ENCODE measurements at places on chromosomes 3 and 15.

GRCh38 chr3:77348244-77348855, 308.5 kb downstream of the ROBO2 start:
- DNase-seq: no peak

GRCh38 chr3:9695746-9696145, 7.9 kb upstream of the CPNE9 start:
- no peak for DNase-seq

DNA sequence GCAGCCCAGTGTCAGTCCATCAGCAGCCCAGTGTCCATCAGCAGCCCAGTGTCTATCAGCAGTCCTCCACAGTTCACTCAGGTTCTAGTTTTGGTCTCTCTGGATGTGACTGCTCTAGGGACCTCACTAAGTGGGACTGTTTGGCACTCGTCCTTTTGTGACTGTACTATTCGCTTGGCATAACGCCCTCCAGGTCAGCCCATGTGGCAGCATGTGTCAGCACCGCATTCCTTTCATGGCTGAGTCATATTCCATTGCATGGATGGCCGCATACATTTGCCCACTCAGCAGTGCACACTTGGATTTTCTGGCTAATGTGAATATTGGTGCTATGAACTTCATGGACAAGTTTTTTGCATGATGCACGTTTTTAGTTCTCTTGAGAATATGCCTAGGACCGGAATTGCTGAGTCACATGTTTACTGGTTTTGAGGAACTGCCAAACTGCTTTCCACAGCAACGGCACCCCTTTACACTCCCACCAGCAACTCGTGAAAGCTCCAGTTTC, 16.4 kb downstream of the CHST13 start:
- no peak for DNase-seq

GRCh38 chr3:53084310-53085001, 38.6 kb upstream of the SFMBT1 start:
- DNase-seq: no peak

DNA sequence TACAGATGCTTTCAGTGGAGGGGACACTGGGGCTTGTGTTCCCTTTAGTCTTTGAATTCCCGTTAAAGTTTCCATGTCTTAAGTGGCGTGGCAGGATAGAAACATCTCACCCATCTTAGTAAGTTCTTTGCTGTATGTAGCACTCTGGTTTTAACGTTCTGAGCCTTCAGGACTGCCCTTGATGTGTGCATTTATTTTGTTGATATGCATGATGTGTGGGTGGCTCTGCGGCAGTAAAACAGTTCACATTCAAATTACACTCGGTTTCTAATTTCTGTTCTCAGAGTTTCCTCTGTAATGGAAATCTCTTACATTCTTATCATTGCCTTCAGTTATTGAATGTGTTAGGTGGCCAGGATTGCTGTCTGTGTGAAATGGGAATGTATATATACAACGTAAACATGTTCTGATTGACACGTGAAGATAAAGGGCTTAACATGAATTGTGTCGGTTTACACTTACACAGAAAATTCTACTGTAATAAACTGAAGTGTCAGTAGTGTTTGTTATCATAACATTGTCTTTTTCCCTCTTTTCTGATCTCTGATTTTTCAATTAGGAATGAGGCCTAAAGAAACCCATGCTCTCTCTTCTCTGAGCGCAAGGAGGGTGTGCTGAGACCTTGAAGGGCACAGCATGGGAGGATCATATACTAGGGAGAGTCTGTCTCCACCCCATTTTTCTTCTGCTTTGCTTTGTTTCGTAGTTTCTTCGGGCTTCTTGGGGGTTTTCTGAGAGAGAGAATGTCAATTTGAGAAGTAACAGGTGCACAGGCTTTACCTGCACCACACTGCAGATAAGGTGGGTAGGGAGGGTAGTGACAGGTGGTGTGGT, 51.5 kb downstream of the IGF1R start:
- no peak for DNase-seq

DNA sequence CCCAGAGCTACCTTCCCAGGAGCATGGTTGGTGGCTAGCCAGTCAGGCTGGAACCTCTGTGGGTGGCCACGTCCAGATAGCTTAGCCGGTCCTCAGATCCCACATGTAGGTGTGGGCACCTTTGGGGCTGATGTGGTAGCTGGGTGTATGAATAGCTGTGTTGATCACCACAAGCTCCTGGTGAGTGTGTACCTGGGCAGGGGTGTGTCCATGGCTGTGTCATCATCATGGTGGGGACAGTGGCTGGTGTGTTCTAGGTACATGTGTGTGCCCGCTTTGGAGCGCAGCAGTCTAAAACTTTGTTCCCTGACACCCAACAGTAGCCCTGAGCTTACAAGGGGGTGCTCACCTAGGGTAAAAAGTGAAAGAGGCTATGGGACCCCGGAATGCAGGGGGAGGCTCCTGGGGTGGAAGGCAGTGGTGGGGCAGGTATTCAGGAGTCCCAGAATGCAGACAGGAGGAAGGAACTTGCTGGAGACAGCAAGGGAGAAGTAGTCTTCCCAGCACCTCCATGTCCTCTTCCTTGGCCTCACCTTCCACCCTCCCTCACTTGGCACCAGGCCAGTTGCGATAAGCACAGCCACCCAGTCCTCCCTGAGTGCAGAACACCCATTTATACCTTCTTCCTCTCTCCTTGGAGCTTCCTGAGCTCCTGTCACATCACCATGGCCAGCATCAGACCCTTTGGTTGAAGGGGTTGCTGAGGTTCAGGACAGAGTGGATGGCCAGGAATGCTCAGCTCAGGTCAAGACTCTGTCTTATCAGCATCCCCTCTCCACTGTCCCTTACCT, 1.2 kb downstream of the CISH start:
- DNase-seq: no peak

DNA sequence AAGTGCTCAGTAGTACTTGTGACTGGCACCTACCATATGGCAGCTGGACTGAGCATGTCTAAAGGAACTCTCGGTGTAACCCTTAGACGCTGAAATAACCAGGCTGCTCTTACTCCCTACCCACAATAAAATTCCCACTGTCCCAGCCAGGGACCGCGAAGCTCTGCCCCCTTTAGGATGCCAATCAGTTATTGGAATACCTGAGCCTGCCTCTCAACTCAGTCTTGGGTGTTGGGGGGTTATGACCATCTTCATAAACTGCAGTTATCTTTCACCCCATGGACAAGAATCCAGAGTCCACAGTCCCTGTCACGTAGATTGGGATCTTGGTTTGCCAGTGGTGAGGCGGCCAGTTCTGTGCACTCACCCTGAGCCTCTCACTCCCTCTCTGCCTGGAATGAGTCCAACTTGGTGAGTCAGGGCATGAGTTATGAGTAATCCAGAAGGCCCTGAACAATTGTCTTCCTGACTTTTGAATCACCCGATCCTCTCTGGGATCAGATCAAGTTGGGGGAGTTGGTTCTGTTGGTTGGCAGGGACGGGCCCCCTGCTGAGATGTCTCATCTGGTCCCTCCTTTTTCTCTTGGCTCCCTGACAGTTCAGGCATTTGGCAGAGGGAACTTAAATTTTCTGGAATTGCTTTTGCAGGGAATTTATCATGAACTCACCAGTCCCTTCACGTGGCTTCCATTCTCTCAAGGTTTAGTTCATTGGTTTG, 120.1 kb upstream of the UBE2E1 start:
- no peak for DNase-seq

GRCh38 chr3:27253831-27254230, 115.4 kb downstream of the NEK10 start:
- DNase-seq: no peak

- no peak for DNase-seq
These were observed 148.6 kb downstream of the IMPG2 start for GRCh38 chr3:101171681-101172191.

DNA sequence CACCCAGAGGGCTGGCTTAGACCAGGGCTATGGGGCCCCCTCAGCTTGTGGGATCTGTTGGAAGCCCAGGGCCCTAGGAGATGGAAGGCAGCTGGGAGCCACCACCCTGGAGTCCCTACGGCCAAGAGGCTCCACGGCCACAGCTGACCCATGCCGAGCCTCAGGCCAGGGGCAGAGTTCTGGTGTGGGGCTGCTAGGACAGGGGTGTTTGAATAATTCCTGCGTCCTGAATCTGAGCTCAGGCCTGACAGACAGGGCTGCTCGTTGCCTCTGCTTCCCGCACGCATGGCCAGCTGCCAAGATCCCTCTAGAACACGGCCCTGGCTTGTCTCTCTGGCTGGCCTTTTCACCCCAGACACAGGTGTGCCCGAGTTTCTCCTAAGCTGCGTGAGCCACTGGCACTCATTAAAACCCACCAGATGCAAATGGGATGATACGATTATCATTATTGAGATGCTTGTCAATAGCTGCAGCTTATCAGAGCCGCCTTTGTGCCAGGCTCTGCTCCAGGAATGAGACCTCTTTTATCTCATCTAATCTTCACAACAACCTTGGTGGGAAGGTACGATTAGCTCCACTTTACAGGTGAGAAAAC, 70.2 kb downstream of the EFCAB12 start:
- no peak for DNase-seq

GRCh38 chr3:10744098-10744465, 71.9 kb upstream of the SLC6A11 start:
- no peak for DNase-seq

DNA sequence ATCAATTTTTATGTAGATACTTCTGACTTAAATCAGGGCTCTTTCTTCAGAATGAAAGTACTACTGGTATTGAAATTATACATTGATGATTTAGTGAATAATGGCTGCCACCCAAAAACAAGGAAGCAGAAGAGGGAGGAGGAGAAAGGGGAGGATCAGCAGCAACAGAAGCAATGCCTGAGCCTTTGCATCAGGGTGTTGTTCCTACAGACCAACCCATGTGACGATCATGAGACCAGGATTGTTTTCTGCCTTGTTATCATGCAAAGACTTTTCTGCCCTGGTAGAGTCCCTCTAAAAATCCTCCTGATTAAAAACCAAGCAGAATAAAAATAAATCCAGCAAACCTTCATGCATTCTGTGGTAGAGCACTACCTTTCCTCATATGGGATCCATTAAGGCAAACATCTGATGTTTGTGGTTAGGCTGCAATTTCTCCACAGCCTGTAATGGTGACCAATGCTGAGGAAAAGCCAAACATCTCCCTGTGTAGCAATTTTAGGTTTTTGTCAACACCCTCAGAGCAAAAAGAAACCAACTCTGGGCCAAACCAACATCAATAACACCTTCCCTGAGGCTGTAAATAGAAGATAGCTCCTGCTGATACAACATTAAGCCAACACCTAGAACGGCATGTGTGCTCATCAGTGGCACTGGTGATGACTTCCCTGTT, 191.7 kb downstream of the ATP8B4 start:
- no peak for DNase-seq

DNA sequence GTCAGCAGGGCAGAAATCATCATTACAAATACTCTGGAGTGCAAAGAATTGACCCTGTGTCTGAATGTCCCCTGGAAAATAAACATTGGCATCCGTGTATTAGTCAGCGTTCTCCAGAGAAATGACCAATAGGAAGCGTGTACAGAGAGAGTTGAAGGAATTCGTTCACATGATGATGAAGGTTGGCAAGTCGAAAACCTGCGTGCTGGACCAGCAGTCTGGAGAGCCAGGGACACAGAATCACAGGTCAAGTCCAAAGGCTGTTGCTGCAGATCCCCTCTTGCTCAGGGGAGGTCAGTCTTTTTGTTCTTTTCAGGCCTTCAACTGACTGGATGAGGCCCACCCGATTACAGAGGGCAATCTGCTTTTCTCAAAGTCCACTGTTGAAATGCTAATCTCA, 16.6 kb downstream of the GP9 start:
- no peak for DNase-seq

DNA sequence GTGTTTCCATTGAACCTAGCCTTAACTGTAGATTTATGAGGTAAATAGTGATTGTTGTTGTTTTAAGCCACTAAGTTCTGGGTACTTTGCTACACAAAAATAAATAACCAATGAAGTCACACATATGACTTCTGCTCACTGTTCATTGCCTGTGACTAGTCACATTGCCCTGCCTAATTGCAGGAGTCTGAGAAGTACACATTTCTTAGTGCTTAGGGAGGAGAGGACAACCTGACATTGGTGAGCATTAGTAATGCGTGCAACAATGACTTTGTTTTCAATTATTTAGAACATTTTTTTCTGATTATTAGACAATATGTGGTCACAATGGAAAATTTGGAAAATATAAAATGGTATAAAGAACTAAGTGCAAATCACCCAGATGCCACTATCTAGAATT, 133.2 kb upstream of the DAZL start:
- no peak for DNase-seq

GRCh38 chr15:74826921-74827320, 494 bp downstream of the CPLX3 start:
- no peak for DNase-seq

DNA sequence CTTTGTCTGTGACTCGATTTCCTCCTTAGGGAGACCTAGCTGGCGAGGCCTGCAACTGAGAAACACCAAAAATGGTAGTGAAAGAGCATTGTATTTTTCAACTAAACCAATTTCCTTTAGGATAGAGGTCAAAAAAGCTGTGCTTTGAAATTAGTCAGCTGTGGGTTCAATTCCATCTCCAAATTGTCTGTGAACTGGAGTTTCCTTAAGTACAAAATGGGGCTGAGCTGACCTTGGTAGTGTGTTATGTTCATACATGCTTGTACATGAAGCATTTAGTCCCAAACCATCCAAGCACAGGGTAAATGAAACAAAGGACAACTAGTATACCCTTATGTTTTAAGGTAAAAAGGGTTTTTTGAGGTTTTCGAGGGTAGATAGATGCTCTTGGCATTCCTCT, 99.3 kb downstream of the RARB start:
- no peak for DNase-seq

DNA sequence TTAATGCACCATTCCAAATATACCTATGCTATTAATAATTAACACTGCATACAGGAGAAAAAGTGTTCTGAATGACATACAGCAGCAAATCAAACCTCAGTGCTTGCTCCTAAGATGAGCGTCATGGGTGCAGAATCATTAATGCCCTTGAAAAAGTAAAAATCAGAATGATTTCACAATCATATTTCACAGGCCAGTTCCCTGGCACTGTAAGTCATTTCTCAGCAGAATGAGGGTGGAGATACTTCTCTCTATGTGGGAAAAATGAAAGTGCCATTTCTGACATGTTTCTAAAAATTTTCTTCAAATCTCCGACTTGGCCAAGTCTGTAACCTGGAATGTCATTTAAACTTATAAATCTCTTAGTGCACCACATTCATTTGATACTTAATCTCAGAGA, 549.8 kb upstream of the AGTR1 start:
- no peak for DNase-seq

GRCh38 chr3:17806201-17806600, 63.8 kb upstream of the TBC1D5 start:
- no peak for DNase-seq

GRCh38 chr3:50521572-50521971, 18.1 kb upstream of the CACNA2D2 start:
- no peak for DNase-seq

GRCh38 chr3:32551087-32551486, 19.6 kb downstream of the DYNC1LI1 start:
- DNase-seq: peak; percentile 26

GRCh38 chr15:51814606-51815005, 14.8 kb upstream of the TMOD3 start:
- no peak for DNase-seq

DNA sequence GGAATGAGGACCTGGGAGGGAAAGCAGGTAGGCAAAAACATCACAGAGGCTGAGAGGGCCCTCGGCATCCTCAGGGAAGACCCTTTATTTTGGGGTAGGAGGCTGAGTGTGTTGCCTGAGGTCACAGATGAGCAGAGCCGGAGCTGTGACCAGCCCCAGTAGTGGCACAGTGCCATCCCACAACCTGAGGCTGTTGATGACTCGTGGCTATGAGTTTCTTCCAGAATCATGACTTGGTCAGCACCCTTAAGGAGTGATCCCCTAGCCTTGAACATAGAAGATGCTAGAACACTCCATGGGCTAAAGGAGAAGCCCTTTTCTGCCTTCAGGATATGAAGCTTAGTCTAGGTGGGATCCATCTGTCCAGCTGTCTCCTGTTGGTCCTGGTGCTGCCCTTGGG, 19.5 kb upstream of the CXCR6 start:
- no peak for DNase-seq
